Stimulated activated CD4-positive, alpha-beta T cell treated with anti-CD3 and anti-CD28 coated beads, Interleukin-4, amount 100 ng/mL, for 1 hour (primary cell): ENCODE measurements at places on chromosomes 2 and 18.

GRCh38 chr2:127277028-127277427, 16.9 kb downstream of the ERCC3 start:
- no peak for DNase-seq

DNA sequence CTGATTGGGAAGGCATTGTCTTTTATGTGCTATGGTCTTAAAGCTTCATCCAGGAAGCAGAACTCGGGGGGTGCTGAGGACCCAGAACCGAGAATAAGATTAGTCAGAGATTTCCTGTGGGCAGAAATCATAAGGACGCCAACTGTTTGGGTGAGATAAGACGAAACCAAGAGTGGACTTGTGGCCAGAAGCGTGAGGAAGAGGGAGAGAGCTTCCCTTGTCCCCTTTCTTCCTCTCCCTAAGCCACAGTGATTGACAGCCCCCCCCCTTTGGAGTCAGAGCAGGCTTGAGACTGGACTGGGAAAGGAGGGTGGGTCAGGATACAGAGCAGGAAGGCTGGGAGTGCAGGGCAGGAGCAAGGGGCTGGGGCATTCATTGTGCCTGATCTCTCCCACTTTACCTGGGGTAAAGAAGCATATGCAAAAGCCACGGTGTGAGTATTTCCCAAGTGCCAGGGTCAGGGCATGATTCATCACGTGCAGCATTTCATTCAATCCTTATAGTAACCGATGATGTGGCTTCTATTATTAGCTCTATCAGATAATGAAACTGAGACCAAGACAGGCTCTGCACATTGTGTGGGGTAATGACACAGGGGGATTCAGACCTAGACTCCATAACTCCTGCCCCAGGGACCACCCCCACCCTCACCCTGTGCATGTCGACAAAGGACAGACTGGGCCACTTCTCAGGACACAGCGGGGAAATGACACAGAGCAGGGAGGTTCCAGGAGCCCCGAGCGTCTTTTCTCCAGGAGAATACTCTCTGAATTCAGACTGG, 3.0 kb upstream of the IL1RN start:
- DNase-seq, result no peak

DNA sequence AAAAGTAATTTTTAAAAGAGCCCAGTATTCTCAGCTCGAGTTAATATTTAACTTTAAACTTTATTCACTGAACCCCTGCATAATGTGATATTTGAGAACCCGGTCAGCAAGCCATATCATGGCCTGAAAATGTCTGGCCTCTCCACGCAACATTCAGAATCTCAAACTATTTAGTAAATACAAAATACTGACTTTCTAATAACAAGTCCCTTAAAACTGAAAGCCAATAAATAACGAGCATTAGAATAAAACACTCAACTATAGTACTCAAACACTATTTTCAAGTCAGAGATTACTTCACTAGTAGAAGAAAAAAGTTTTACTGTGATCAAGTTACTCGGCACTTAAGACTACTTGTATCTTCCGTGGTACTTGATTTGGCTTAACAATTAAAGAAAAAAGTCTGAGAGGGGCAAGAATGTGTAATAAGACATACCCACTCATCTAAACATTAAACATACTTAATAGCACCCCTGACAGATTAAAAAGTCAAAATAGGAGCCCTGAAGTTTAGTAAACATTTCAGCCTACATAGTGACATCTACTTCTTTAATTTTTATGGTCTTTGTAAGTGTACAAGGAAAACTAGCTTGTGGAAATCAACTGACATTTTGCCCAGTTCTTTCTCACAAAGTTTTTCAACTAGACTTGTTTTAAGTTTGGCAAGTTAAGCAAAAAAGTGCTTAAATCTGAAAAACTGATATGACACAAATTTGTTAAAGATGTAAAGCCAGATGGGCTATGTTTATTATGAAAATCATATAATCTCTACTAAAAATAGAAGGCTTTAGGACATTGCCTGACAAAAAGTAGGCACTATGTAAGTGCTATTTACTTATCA, 38.2 kb downstream of the RTN4 start:
- DNase-seq, result no peak

GRCh38 chr2:102436323-102436722, 13.4 kb downstream of the IL18RAP start:
- DNase-seq, result peak; percentile 11

- no peak for DNase-seq
Observed at GRCh38 chr2:156294945-156295580, 37.5 kb downstream of the NR4A2 start.

GRCh38 chr2:70647873-70648481, 94.4 kb upstream of the TGFA start:
- DNase-seq, result peak; percentile 74

GRCh38 chr2:3487432-3487831, 31.9 kb downstream of the ADI1 start:
- DNase-seq, result no peak

- no peak for DNase-seq
Observed at GRCh38 chr2:239095460-239096081, 247.7 kb downstream of the TWIST2 start.

- DNase-seq, result no peak
Observed at GRCh38 chr2:83795777-83796176, 663.3 kb downstream of the SUCLG1 start.

DNA sequence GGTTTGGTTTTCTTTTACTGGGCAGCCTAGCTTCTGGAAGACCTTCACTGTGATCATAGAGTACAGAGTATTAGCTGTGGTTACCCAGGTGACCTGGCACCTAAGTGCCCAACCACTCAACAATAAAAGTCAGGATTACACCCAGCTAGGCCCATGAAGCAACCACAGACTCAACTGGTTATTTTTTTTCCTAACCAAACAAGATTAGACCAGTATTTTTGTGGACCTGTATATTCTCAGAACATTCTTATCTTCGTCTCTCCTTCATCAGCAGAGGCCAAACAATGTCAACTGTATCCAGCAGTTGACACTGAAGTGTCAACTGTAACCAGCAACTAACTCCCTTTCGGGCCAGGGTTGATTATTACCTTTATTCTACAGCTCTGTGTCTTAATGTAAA, 289.2 kb upstream of the SLC39A10 start:
- DNase-seq, result no peak

GRCh38 chr18:26134107-26134506, 438 bp downstream of the PSMA8 start:
- DNase-seq, result no peak

- no peak for DNase-seq
Observed at GRCh38 chr2:224572338-224572737, 12.8 kb downstream of the CUL3 start.
